ENCODE measurements at places on chromosomes 2 and 18.

GRCh38 chr2:163778045-163778781 is 42.4 kb upstream of the FIGN start:
- no peak for DNase-seq

DNA sequence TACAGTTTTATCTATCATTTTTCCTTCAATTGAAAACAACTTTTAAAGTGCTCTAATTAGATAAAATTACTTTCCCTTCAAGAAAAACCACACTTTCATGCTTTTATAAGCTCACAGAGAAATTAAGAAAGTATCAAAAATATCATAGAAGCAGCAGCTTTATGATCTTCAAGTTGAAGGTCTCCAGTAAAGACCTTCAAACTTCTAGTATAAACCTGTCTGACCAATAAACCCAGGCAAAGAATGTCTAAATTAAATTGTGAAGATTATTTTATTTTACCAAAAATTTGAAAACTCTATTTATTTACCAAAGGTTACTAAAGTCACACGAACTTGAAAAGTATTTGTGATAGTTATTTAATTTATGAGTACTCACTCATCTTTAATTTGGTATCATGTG is 9.3 kb upstream of the SCTR start:
- no peak for DNase-seq

DNA sequence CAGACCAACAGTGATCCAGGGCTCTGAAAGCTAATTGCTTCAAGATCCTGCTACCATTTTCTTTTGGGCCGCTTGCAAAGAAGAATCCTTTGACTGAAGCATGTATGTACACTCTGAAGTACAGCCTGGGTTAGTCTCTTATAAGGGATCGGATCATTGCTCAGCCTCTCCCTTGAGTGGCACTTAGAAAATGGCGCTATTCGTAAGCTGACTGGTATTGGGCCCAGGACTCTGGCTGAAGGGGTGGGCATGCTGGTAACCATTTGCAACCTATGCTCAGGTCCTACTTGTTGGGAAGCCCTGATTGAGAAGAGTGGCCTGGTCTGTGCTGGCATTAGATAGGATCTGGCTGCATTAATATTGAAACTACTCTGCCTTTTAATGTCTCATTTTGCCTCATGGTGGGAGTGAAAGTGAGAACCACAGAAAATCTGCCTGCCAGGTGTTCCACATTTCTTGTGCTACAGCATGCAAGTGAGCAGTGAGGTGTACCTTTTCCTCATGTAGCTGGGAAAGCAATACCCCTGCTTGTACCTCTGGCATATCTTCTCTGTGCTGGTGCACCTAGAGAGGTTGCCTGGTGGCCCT is 661 bp upstream of the MGAT5 start:
- peak; percentile 62 for DNase-seq

- no peak for DNase-seq
These were observed 482.0 kb upstream of the DCC start for GRCh38 chr18:51857989-51858388.

GRCh38 chr2:53028225-53028624 is 739.4 kb upstream of the CHAC2 start:
- DNase-seq, result no peak

- no peak for DNase-seq
These were observed 76.1 kb downstream of the THADA start for GRCh38 chr2:43519643-43520221.

- DNase-seq, result no peak
These were observed 43.3 kb upstream of the SETBP1 start for GRCh38 chr18:44637210-44638033.

GRCh38 chr18:13450289-13451212 is 232.0 kb downstream of the LDLRAD4 start:
- DNase-seq, result no peak

- no peak for DNase-seq
These were observed 124.6 kb downstream of the TMEFF2 start for GRCh38 chr2:192070099-192070498.

DNA sequence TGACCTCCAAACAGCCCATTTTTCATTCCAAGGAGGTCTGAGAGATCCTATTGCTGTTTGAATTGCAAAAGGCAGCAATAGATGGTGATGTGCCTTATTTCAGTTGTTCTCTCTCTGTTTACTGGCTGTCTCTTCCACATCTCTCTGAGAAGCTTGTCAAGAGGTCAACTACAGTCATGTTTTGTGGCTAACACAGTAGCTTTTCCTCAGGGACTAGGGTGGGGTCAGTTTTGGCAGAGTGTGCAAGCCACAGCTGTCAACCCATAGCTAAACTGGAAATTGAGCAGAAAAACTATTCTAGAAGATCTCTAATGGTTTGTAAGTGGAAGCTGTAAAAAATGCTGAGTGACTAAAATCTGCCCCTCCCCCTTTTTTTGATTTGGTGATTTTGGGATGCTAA is 67.1 kb downstream of the DIS3L2 start:
- no peak for DNase-seq

DNA sequence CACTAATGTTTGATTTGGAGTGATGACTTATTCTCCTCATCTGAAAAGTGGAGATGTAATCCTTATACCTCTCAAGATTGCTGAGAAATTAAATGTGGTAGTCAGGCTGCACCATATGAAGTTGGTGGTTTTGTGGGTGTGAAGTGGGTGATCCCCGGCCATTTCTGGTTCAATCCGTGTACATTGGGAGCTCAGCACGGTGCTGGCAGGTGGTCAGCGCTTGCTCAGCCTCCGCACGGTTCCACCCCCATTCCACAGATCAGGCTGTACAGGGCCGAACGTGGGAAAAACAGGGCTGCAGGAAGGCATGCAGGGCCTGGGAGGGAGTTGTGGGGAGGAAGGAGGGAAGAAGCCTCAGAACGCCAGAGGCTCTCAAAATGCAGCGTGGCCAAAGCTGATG is 198.3 kb downstream of the INO80D start:
- DNase-seq, result no peak

- DNase-seq, result no peak
These were observed 185.7 kb upstream of the KLHL29 start for GRCh38 chr2:23199115-23199918.

DNA sequence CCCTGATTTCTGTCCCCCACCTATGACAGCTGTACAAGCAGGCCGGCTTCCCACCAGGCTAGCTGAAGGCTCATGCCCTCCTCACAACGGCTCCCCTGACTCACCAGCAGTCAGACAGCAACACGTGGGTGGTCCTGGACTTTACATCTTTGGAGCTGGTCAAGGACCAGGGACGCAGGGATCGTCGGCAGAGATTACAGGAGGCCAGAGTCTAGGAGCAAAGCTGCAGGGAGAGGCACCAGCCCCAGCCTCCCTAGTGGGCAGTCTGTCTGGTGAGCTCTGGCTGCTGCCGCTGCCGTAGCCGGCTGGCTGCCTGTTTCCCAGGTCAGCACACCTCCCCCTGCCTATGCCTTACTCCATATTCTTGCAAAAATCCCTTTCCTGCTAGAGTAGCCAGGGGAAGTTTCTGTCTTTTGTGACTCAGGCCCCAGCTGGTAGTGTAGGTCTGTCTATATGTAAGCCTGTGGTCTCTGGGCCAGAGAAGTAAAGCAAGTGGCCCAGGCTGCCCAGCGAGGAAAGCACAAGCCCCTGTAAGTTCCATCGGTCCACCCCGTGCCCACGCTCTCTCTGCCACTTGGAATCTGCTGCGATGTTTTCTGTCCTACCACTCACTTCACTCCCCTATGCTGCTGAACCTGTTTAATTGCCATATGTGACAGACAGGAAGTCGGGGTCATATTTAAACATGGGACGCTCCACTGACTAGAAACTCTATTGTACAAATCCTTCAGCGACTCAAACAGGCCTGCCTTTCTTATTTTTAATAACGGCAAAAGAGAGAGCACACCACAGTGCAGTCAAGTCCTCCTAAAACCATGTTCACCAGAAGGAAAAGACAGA is 2.4 kb upstream of the ARHGEF4 start:
- no peak for DNase-seq

DNA sequence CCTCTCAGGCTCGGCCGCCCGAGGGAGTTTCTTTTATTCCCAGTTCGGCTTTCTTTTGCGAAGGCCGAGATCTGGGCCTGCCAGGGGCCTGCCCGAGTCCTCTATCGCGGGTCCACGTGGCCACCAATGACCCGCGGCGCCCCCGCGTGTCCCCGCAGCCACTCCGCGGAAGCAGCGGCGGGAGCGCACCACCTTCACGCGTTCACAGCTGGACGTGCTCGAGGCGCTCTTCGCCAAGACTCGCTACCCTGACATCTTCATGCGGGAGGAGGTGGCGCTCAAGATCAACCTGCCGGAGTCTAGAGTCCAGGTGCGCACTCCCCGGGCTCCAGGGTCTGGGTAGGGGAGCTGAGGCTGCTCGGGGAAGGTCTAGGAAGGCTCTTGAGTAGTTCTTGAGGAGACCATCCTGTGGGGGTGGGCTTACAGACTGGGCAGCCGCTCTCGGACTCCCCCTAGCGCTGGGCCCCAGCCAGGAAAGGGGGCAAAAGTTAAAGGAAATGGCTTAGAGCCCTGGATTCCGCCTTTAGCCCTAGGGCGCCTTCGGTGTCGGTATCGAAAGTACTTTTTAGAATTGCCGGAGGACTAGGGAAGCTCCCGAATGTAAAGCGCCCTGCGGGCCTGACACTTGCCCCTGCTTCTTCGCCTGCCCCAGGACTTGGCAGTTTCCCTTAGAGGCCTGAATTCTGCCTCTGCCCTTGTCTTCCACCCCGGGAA is 3.4 kb downstream of the OTX1 start:
- peak; percentile 60 for DNase-seq

DNA sequence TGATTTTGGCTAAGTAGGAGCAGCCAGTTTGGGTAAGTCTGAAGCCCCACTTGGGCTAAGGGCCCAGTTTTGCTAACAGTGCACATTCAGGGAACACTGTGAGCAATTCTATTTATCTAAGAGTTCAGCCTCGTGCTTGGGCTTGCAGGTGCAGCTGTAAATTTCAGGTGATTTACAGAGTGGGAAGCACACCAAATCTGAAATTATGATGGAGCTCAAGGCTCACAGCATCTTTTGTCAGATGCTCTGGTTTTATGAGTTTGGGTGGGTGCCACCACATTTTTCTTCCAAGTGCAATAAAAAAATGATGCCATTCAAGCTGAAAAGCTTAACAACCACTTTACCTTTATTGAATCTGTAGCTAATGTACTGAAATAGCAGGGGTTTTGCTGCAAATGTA is 671.2 kb downstream of the LRRTM4 start:
- DNase-seq, result no peak

- no peak for DNase-seq
These were observed 7.5 kb downstream of the GDF7 start for GRCh38 chr2:20674309-20674965.

DNA sequence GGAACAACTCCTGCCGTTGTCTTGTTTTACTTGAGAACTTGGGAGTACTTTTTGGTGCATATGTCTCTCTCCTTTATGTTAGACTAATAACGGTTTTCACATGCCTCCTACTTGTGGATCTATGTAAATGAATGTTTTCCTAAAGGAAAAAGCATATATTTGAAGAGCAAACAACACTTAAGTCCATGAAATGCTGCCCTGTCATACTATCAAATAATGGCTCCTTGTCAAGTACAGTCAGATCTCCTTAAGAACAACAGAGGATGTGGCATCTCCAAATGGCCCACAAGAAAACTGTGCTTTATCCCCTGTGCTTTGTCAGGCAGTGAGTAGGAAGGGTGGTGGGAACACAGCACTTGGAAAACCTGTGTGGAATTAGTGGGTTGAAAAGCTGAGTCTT is 198.2 kb downstream of the PTGR3 start:
- no peak for DNase-seq

- DNase-seq, result no peak
These were observed 177.7 kb upstream of the ZC3H15 start for GRCh38 chr2:186308347-186308746.

DNA sequence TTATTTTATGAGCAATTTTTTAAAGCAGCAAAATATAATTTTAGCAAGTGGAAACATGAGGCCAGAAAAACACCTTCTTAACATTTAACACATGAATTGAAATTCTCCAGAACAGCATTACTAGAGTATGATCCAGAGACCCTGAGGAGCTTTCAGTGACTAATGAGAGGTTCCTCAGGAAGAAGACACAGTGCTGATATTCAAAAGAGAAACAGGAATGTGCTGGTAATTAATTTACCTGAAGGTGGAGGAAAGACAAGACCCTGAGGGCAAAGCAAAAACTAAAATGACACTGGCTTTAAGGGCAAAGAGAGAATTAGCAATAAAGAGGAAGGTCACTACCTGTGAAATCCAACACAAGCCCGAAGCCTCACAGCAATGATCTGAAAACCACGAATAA is 97.0 kb downstream of the CDH2 start:
- no peak for DNase-seq

- no peak for DNase-seq
These were observed 909 bp upstream of the NRXN1 start for GRCh38 chr2:51032751-51033330.

DNA sequence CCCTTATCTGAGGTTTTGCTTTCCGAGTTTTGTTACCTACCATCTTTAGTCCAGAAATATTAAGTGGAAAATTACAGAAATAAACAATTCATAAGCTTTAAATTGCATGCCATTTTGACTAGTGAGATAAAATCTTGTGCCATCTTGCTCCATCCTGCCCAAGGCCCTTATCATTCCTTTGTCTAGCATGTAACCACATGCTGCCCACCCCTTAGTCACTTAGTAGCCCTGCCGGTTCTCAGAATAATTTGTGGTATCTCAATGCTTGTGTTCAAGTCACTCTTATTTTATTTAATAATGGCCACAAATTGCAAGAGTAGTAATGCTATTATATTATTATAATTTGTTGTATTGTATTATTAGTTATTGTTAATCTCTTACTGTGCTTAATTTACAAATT is 36.8 kb upstream of the VPS54 start:
- DNase-seq, result no peak

- no peak for DNase-seq
These were observed 516.6 kb upstream of the NXPH2 start for GRCh38 chr2:139296672-139297209.

DNA sequence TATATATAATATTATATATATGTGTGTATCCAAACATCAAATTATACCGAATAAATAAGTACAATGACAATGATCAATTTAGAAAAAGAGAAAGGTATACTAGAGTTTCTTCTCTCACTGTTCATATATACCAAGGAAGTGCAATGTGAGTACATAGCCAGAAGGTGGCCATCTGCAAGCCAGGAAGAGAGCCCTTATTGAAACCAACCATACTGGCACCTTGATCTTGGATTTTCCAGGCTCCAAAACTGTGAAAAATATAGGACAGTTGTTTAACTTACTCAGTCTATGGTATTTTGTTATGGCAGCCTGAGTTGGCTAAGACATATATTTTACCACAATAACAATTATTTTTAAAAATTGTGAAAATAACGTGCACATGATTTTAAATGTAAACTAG is 1490.2 kb upstream of the SLC39A10 start:
- DNase-seq, result peak; percentile 22

Data from B cell (primary cell).